NCI-H1092 treated with DMSO at 0.1 percent for 48 hours (cell line): ENCODE measurements at places on chromosomes 13 and 19.

DNA sequence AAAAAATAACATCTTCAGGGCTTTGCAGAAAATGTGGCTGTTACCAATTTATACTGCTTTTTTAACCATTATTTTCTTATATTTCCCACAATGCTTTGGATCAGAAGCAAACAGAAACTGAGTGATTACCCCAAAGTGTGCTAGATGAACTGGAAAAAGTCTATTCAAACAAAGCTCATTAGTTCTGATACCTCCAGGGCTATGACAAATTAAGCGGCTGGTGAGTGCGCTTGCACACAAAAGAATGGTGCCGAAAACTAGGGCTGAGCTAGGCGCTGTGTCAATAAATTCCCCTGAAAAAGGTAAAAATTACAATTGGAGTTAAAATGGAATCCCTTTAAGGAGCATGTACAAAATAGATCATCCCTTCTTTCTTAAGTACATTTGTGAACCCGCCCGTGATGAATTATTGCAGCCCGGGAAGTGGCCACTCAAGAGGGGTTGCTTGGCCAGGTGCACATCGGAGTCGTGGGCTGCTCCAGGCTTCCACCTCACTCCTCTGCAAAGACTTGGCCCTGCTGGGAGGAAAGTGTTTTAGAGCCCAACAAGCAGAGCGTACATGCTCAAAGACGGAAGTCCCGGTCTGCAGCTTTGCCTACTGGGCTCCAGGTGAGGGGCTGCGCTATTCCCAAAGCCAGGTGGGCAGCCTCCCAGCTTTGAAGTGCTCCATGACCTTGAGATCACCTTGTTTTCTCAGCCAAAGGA, 164.0 kb upstream of the ZNF507 start:
- DNase-seq = no peak

DNA sequence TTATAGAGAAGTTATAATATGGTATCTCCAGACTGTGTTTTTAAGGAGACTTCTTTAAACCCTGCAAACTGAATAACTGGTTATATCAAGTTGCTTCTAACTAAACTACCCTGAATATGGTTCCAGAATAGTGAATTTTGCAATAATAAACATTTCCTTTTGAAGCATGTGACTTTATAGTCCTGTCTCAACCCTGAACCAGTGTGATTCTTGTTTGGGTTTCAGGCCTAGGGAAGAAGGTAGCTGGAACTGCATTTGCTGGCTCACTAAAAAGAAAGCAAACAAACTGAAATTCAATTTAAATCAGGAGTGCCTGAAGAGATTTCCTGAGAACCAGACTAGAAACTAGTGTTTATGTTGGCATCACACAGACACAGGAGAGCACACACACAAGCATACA, 4.9 kb downstream of the ARHGEF7 start:
- no peak for DNase-seq

DNA sequence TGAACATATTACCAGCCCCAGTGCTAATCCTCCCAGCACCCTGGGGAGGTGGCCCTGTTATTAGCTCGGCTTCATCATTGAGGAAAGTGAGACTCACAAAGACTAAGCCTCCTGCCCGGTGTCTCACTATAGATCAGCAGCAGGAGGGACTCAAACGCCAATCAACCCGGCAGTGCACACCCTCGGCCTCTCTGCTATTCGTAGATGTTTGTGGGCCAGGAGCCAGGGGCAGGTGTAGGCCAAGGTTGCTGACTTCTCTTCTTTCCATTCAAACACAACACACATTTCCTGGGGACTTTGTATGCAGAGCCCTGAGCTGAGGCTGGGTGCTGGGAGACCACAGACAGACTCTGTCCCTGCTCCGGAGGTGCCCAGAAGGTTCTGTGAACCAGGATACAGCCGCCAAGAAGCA, 9.4 kb upstream of the SBK3 start:
- peak; percentile 23 for DNase-seq

DNA sequence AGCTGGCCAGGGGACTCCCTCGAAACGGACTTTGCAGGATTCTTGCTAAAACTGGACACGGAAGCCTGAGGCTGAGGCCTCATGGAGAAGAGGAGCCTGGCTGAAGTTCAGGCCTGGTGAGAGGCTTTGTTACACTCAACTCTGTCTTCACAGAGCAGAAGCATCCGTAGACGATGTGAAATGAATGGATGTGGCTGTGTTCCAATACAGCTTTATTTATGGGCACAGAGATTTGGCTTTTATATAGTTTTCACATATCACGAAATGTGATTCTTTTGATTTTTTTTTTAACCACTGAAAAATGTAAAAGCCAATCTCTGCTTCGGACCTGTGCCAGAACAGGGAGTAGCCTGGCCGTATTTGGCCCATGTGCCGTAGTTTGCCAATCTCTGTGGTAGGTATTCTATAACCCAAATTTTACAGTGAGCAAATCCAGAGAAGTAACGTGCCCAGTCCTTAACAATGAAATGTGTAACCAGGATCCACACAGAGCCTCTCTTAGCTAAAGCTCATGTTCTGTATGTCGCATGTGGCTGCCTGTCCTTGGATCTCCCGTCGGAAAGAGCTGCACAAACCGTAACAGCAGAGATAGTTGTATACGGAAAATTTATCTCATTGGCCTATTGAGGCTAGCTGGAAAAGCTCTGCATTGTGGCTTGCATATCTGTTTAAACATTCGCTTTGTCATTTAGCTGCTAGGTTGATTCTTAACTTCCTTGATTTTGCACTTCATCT, 171.6 kb upstream of the RNF113B start:
- DNase-seq = no peak

DNA sequence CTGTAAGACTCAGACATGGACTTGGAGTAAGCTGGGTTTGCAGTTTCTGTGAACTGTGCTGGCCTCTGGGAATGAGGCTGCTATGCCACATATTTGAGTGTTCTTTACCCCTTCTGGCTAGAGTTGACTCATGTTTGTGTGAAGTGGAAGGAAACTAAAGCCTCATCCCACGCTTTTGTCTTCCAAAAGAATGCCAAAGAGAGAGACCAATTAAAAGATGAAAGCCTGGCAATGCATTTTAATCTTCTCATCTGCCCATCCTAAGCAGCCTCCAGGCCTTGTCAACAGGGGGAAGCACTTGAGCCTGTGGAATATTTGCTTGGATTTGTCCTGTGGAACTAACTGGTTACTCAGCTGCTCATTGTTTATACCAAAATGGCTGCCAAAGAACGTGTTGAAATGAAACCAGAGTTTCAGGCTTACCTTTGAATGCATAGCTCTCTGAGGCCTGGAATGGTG, 49.1 kb downstream of the LMO7 start:
- peak; percentile 62 for DNase-seq

DNA sequence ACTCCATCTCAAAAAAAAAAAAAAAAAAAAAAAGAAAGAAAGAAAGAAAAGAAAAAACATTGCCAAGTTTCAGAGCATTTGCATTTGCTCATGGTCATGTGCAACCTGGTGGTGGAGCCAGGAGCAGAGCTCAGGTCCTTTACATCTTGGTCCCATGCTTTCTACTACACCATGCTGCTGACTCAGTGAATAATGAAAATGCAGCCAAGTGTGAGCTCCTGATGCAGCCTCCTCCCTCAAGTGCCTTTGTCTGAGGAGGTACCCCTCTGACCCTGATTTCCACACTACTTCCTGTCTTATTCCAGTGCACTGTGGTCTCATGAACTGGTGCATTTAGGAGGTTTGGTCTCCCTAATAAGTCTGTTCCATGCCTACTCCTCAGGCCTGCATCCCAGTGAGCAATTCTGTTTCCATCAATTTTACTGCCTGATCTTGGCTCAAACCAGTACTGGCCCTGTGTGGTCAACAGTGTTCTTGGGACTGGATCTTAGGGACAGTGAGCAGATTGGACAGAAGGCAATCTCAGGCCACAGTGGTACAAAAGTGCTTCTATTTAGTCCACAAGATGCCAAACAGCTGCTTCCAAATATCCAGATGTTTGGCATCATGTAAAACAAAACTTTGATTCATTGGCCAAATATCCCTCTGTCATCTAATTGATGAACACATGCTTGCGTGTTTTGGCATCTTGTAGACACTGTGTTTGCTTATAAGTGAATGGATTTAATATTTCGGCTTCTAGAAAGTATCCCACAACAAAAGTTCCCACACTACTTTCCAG, 28.8 kb upstream of the LRCH1 start:
- DNase-seq = no peak

GRCh38 chr13:69545551-69545950, 562.1 kb upstream of the ATXN8OS start:
- no peak for DNase-seq

- DNase-seq = no peak
These were observed 27.6 kb upstream of the TPT1 start for GRCh38 chr13:45368571-45368970.

- DNase-seq = no peak
These were observed 472.1 kb upstream of the TSHZ3 start for GRCh38 chr19:31821346-31821745.

GRCh38 chr13:77916488-77916887, 2.1 kb downstream of the EDNRB start:
- no peak for DNase-seq

- DNase-seq = no peak
These were observed 79.9 kb upstream of the GSX1 start for GRCh38 chr13:27712421-27712820.

GRCh38 chr13:75864718-75865117, 228.6 kb downstream of the LMO7 start:
- no peak for DNase-seq

- DNase-seq = no peak
These were observed 340.0 kb upstream of the GPC6 start for GRCh38 chr13:92886535-92887077.

GRCh38 chr13:53200075-53200474, 171.5 kb downstream of the OLFM4 start:
- DNase-seq = no peak

DNA sequence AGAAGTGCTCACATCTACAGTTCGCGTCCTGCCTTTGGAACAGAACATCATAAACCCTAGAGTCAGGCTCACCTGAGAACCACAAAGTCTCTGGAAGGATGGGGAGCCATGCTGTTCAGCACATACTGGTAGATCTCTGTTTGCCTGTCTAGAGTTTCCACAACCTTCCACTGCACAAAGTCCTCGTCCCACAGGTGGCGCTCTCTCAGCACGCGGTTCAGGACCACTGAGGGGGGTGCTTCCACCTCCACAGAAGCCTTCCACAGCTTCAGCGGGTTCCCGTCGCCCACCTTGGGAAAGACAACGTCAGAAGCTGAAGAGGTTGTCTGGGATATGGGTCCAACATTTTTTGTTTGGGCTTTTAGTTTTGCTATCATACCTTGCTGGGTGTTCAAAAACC, 93.6 kb downstream of the KL start:
- no peak for DNase-seq

DNA sequence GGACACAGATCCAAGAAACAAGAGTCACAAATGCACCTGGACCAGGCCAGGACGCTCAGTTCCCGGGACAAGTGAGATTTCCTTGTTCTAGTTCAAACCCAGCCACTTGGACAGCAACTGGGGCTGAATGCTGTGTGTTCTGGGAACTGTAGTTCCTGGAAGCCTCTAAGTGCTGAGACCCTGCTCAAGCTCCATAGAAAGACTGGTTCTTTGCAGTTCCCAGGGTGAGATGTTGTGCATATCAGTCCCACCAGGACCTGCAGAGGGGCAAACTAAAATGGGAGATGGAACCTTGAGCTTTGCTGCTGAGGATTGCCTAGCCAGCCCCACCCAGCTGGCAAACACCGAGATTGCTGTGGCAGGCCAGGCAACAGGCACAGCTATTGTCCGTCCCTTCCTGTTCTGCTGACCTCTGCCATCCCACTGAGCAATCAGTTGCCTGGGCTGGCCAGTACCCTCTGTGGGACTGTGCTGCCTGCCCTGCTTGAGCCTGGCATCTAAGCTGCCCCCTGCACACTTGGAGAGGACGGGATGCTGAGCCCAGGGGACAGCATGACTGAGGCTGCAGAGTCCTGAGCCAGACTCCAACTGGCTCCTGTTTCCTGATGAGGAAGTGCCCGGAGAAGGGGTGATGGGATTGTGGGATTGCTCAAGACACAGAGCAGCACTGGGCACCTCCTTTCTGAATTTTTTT, 1.4 kb upstream of the GIPC1 start:
- DNase-seq = no peak

GRCh38 chr19:10593148-10593547, 6.0 kb upstream of the AP1M2 start:
- DNase-seq = no peak

DNA sequence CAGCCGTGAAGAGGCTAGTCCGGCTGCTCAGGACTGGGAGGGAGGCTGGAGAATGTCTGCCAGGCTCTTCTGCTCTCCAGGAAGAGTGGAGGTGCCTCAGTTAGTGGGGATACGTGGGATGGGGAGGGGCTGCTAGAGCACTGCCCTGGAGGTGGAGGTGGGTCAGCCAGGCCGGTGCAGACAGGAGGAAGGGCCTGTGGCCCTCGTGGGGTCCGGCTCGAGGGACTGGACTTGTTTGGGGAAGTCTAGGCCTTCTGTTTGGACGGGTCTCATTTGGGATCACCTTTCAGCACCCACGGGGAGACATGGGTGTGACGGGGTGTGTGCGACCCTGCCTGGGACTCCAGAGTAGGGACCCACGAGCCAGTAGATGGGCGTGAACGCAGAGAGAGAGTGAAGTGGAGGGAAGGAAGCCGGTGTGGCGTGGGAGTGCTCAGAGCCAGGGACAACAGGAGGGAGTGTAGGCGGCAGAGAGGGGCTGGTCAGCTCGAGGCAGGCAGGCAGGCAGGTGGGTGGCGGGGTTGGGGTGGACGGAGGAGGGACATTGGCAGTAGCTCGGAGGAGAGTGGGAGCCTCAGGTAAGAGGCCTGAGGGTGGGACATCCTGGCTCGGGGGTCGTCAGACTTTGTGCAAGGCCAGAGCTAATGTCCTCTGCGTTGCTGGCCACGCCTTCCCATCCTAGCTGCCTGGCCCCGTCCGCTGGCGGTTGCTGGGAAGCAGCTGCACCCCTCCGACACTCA, 11.5 kb downstream of the EPN1 start:
- no peak for DNase-seq

- DNase-seq = no peak
These were observed 4.3 kb downstream of the NOTCH3 start for GRCh38 chr19:15196360-15197005.

DNA sequence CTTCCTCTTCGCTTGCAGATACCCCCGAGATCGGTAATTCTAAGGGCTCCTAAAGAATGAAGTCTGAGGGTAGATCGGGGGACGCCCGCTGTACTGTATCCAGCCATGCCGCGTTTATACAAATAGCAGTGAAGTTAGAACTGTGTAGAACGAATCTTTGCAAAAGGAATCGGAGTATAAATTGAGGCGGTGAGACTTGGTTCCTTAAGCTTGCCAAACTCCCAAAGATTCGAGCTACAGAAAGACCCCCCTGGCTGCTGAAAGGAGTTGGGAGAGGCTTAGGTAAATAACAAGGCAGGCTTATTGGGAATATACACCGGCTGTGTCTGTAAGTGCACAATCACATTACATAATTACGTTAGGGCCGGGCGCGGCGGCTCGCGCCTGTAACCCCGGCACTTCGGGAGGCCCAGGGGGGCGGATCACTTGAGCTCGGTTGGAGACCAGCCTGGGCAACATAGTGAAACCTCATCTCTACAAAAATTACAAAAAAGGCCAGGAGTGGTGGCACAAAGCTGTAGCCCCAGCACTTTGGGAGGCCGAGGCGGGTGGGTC, 12.2 kb downstream of the TMEM160 start:
- peak; percentile 74 for DNase-seq
